ENCODE measurements at places on chromosomes 7 and 10.

DNA sequence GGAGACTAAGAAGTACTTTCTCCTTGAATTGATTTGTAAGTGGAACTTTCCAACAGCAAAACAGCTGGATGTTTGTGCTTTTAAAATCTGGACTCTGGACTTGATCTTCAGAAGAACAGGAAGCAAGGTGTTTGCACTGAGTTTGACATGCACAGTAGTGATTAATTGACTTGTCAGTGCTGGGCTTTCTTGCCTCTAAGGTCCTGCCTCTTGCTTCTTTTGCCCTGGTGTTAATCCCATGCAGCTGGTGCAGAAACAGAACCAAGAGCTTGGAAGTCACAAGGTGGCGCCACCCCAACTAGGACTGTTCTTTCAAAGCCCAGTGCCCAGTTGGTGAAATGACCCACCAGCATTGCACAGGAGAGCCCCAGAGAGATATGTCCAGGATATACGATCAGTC, 66.8 kb upstream of the SEPHS1 start:
- no peak for DNase-seq

DNA sequence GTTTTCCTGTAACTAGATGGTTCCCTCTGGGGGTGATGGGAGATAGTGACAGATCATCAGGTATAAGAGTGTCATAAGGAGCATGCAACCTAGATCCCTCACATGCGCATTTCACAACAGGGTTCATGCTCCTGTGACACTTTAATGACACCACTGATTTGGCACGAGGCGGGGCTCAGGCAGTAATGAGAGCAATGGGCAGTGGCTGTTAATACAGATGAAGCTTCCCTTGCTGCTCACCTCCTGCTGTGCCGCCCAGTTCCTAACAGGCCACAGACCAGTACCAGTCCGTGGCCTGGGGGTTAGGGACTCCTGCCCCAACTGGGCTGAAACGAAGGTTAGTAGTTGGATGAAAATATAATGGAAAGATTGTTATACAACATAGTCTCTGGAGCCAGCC, 201.6 kb upstream of the LRRN3 start:
- no peak for DNase-seq

- peak; percentile 6 for DNase-seq
Measured at GRCh38 chr10:96229568-96230030, 41.8 kb downstream of the BLNK start.

DNA sequence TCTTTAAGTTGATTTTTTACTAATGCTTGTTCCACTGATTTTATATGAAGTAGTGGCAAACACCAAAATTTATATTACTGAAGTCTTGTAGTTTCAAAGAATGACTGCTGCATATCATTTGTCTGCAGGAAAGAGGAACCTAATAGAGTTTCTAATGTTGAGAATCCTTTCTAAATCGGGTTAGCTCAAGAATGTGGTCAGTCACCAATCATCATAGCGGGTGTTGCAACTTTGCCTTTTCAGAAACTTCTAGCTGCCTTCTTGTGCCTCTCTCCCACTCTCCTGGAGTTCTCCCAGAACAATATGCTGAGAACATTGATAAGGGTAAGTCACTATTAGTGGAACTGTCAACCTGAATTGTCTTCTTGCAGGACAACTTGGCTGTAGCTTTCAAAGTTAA, 524.8 kb upstream of the SORCS1 start:
- no peak for DNase-seq

DNA sequence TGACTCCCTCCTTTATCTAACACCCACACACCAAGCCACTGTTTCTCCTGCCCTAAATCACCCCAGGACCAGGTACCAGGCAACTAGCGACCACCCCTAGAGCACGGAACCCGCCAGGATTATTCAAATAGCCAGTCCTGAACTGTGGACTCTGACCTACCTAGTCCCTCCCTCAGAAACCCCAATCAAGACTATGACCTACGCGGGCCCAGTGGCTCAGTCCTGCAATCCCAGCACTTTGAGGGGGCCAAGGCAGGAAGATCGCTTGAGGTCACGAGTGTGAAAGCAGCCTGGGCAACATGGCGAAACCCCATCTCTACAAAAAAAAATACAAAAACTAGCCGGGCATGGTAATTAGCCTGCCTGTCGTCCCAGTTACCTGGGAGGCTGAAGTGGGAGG, 232.8 kb upstream of the FOXK1 start:
- no peak for DNase-seq

- DNase-seq = no peak
Measured at GRCh38 chr10:31477584-31477983, 158.6 kb downstream of the ZEB1 start.

DNA sequence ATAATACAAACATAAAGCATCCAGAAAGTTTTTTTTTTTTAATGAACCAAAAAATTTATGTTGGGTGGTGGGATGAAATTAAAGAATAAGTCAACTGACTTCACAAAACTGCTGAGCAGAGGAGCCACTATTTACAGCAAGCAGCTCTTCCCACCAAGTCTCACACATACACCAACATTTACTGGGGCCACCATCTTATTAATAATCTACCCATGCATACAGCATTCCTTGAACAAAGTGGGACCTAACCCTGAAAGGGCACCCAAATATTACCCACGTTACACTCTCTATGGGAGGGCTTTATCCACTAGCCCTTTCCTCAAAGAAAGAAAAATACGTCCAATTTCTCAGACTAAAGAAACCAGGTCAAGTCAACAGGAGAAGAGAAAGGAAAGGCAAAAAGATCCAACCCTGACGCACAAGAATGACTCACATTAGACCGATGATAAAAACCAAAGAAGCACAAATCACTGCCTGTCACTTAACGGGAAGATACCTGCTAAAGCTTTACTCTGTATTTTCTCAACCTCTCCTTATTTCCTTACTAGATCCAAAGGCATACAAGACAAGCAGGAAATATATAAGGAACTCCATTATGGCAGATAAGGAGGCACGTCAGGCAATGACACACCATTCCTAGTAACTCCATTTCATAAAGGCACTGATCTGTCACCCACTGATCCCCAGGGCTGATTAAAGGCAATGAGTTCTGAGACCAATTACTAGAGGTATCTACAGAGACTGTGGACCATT, 141.8 kb upstream of the ASAH2 start:
- no peak for DNase-seq

DNA sequence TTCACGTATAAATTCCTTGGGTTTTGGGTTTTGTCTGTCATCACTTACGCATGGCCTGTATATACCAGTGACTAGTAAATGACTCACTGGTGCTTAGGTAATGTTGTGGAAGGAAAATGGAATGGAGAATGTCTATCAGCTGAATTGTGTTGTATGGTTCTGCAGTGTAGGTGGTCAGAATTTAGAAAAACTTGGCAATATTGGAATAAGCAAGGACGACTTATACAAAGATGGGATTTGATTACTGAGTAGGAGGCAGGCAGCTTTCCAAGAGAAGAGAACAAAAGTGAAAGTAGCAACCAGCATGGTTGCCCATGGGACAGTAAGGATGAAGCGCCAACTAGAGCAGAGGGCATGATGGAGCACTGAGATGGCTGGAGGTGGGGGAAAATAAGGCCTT, 168.6 kb upstream of the CSTF2T start:
- DNase-seq = no peak

GRCh38 chr7:23246555-23246954, at the start of gene GPNMB:
Gene GPNMB (plus strand): TSS chr7:23246775. CDS start chr7:23246858, 83 bp downstream.
- DNase-seq = no peak

GRCh38 chr10:7263616-7264015, 147.2 kb downstream of the SFMBT2 start:
- no peak for DNase-seq

DNA sequence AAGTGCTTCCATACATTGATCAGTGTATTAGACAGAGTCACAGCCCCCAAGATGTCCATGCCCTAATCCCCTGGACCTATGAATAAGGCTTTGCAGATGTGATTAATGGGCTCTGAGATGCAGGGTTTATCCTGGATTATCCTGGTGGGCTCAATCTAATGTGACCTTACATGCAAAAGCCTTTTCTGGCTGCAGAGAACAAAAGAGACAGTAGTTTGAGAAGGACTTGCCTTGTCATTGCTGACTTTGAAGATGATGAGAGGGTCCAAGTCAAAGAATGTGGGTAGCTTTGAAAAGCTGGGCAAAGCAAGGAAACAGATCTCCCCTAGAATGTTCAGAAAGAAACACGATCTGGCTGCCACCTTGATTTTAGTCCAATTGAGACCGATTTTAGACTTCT, 238.7 kb downstream of the CCSER2 start:
- no peak for DNase-seq

- DNase-seq = no peak
Measured at GRCh38 chr7:129958643-129959470, 6.1 kb upstream of the UBE2H start.

DNA sequence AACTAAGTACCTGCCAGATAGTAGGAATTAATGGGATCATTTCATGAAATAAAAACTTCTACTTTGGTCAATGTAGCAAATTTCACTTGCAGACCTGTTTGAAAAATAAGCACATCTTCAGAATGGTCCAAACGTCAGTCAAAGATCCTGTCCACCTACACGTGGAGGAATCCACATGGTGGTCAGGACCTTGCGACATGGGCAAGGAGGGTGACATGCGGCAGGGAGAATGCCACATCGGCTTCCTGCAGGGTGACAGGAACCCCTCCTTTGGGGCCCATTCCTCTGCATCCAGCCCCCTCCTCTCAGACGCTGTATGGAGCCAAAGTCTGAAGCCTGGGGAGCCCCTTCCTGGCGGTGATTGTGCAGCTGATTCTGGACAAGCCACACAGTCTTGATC, 95.5 kb upstream of the MGMT start:
- no peak for DNase-seq

DNA sequence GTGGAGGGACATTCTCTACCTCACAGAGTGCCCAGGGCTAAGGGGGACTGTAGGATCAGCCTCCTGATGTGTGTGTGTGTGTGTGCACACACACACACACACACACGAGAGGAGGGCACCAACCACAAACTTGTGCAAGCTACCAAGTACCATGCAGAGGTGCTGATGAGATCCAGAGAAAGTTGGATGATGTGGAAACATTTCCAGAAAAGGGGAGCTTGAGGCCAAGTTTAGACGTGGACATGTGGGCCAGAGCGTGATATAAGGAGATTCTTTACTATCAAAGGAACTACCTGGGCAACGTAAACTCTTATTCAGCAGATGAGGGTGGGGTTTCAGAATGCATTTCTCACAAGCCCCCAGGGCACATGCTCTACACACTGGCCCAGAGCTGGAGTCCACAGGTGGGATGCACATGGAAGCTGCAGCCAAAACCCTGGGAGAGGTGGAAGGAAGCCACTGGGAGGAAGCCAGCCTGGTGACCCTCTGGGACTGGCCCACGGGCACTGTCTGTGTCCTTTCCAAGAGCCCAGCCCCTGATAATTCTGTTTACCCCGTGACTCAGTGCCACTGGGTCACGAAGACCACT, 53.5 kb downstream of the DLG5 start:
- no peak for DNase-seq

DNA sequence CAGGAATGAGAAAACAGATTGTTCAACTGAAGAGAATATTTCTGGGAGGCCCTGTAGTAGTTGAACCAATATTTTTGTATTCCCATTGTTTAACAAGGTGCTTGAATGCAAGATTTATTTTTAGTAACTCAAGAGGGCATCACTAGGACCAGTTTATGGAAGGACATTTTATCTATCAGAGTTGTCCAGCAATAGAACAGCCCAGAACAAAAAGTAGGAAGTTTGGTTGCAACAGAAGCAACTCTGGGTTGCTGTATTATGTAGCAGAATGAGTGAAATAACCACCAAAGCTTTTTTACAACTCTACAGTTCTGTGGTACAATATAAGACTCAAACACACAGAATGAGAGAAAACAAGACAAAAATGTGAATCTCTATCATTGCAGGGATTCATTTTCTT, 34.7 kb downstream of the CPED1 start:
- no peak for DNase-seq

GRCh38 chr7:143049362-143049761, 2.8 kb upstream of the OR6V1 start:
- no peak for DNase-seq

DNA sequence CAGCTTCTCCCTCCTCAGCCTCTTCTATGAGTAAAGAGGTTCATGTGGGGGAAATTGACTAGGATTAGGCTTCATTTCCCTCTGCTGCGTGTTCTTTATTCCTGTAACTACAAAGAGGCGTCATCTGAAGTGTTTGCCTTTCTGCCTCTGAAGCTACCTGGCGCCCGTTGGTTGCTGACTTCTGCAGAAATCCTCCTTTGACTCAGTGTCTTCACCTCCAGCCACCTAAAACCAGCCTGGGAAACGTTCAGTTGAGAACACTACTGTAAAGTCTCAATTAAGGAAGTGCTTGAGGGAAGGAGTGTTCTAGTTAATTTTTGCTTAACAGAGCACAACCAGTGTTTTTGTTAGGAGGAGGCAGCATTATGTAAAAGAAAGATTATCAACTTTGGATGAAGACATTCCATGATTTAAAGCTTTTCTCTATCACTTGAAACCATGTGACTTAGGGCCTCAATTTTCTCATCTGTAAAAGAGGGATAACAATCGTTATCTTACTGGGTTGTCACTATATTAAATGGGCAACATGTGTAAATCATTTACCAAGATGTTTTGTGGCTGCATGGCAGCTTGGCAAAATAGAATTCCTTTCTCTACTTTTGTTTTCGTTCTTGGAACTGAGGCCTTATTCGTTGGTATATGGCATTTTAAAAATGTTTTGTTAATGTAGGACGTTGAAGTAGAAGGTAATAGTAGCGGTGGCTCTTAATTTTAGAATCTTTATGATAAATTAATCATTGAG, 642.9 kb downstream of the SDK1 start:
- no peak for DNase-seq

DNA sequence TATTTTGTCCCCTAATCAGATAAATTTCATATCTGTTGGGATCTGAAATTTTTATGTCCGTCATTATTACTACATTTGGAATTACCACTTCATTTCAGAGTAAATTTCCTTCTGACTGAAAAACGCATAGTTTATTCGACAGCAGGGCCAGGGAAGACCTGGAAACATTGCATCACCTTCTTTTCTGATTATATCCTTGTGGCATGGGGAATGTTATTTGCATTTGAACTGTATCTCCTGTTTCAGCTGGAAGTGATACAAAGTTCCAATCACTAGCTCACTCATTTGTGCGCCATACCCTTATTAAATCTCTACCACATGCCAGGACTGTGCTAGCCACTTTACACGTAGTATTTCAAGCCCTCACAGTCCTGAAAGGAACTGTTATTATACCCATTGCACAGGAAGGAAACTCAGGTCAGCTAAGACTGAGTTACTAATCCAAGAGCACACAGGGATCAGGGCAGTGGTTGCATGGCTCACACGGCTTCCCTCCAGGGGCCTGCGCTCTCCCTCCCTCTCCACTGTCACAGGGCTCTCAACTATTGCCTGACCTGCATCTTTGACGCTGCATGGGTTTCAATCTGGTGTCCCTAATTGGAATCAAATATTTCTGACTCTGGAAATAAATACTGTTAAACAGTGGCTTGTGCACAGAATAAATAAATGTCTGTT, 84.4 kb upstream of the NANOS1 start:
- no peak for DNase-seq

- DNase-seq = peak; percentile 22
Measured at GRCh38 chr10:3961082-3961481, 176.1 kb upstream of the KLF6 start.

DNA sequence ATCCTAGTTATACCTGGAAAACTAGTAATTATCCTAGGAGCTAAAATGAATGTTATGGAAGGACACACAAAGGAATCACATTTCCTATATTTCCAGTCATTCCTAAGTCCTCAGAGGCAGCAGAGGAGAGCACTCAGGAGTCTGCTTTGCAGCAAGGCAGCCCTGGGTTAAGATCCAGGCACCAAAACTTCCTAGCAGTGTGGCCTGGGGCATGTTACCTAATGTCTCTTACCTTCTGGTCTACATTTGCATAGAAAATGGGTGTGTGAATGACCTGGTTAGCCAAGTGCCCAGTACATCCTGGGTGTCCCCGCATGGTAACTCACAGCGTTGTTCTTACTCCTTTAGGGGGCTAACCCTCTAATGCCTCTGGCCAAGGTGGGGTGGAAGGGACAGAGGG, 135.9 kb downstream of the TAX1BP1 start:
- no peak for DNase-seq
